D341Med (cell line): ENCODE measurements at places on chromosomes 11 and 22.
A peak's percentile ranks its signal among the peaks of the same experiment; 100 is the strongest.

- no peak for DNase-seq
Measured at GRCh38 chr11:10301656-10302358, 3.1 kb upstream of the ADM start.

DNA sequence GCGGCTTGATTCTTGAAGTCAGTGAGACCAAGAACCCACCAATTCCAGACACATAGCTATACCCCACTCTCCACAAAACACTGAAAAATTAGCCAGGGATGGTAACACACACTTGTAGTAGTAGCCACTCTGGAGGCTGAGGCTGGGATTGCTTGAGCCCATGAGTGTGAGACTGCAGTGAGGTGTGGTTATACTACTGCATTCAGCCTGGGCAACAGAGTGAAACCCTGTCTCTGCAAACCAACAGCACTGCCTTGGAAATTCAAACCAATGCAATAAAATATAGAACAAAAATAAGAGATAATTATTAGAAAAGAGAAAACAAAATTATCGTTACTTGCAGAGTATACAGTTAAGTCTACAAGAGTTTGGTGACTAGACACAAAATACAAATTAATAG is 20.2 kb upstream of the PRDM10 start:
- no peak for DNase-seq

DNA sequence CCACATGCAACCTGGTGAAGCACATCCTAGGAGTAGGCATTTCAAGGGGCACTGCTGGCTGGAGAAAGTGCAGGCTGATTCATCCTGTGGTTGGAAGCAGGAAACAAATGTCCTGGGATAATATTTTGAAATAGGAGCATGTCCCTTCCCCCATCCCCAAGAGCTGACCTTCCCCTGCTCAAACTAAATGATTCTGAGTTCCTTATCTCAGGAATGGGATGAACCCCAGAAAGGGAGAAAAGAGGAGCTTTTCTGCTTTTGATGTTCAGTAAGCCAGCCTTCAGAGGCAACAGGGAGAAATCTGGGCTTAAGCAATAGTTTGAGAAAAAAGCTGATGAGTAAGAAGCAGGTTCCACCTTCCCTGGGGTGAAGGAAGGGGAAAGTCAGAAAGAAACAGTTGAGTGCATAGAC is 19.5 kb upstream of the SPON1 start:
- no peak for DNase-seq

DNA sequence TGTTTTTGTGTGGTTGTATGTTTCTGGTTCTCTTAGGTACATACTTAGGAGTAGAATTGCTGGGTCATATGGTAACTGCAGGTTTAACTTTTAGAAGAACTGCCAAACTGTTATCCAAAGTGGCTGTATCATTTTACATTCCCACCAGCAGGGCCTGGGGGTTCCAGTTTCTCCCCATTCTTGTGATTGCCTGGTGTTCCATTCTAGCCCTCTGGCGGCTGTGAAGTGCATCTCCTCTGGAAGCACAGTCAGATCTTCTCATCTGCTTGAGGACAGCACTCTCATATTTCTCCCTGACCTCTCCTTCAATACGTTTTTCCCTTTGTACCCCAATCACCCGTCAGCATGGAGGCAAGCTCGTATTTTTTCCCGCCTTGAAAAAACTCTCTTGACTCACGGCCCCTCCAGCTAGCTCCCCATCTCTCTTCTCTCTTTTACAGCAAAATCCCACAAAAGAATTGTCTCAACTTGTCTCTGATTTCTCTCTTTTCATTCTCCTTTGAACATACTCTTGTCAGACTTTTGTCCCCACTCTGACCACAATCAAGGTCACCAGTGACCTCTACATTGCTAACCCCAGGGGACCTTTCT is 56.8 kb upstream of the THY1 start:
- no peak for DNase-seq

- DNase-seq = no peak
Measured at GRCh38 chr11:126111458-126112116, 48.9 kb upstream of the CDON start.

DNA sequence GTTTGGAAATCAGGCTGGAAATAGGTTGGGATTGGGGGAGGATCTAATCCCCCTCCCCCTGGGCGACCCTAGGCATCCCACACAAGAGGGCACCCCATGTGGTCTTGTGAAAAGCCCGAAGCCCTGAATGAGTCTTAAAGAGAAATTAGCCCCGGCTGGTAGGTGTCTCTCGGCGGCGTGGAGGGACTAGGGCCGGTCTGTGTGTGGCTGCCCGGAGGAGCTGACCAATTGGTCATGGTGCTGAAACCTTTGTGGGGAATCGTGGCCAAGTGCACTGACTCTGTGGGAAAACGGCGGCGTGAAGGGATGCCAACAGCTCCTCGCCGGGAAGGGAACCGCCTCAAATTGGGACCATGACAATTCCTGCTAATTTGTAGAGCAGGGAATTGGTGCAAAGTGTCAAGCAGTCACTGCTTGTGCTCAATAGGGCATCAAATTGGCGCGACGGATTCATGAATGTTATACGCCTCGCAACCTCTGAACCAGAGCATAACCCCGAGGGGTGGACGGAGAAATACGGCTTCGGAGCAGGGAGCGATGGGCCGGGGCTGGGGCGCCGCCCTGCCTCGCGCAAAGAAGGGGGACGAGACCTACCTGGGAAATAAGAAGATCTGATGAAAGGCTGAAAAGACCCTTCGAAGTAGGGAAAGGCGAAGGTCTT is 1.5 kb downstream of the DBX1 start:
- no peak for DNase-seq

GRCh38 chr11:44607319-44607962 is 42.0 kb downstream of the CD82 start:
- no peak for DNase-seq

DNA sequence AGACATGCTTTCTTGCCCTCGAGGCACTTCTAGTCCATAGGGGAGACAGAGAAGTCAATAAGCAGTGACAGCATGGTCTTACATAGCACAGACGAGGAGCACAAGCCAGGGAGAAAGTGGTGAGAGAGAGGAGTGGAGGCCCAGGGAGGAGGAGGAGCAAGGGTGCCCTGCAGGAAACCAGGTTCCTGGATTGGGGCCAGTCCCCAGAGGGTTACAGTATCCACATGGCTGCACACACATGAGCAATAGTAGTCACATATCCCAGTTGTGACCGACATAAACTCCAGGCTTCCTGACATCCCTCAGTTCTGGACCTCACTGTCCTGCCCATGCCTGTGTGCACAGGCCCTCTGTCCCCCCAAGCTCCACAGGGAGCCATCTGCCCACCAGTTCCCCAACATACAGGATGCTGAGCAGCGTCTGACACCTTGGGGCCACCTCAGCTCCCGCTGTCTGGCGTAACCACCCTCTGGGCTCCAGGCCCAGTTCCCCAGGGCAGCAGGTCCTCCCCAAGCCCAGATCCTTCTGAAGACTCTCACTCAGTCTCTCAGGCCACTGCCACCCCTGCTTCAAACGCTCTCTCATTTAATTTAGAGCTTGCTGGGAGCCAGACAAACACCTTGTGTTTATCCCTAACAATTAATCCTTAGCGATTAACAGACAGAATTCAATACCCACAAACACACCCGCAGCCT is 53.7 kb downstream of the DSCAML1 start:
- DNase-seq = peak; percentile 88

DNA sequence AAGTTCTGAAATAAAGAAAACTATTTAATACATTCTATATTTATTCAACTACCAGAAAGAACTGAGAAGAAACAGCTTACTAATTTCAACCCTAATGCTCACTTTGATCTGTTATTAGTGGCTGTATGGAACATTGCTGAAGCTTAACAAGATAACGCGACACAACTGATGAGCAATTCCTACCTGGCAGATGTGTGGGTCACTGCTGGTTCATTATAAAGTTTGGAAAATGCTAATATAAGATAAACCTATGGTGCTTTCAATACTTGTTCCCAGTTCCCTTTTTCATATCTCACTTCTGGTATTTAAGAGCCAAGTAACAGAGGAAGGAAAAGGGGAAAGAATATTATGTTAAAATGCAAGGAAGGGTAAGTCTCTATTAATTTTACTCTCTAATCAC is 10.5 kb downstream of the CTSC start:
- no peak for DNase-seq

DNA sequence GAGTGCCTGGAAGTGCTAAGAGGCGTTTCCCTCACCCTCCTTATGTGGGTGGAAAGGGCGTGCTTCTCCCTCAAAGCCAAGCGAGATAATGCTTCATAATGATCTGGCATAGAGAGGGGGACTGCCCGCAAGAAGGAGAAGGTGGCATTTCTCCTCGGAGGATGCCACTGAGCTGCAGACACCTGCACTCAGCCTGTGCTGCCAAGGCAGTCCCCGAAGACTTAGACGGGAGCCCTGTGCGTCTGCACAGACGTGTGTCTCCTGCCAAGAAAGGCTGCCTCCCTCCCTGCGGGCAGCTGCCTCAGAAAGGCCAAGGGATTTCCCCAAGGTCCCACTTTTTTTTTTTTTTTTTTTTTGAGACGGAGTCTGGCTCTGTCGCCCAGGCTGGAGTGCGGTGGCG is 48.1 kb upstream of the SPATA19 start:
- no peak for DNase-seq

- DNase-seq = no peak
Measured at GRCh38 chr11:26828288-26828687, 106.4 kb upstream of the SLC5A12 start.

- no peak for DNase-seq
Measured at GRCh38 chr11:119989159-119989821, 148.6 kb downstream of the TRIM29 start.

- DNase-seq = peak; percentile 84
Measured at GRCh38 chr22:50576070-50576469, 2.2 kb downstream of the CPT1B start.

GRCh38 chr11:71102251-71102995 is 150.0 kb downstream of the SHANK2 start:
- DNase-seq = no peak

DNA sequence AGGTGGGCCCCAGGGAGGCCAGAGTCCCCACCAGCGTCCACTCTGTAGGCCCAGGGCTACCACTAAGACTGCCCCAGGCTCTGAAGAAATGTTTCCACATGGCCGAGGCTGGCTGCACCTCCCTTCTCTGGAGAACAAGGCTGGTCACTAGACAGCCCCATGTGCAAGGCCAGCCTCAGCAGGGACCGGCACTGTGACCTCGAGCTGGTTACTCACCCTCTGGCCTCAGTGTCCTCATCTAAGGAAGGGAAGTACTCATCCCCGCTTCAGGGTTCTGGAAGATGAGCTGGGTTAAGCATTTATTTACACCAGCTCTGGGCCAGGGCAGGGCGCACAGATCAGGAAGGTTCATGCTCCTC is 9.7 kb downstream of the PMM1 start:
- no peak for DNase-seq

DNA sequence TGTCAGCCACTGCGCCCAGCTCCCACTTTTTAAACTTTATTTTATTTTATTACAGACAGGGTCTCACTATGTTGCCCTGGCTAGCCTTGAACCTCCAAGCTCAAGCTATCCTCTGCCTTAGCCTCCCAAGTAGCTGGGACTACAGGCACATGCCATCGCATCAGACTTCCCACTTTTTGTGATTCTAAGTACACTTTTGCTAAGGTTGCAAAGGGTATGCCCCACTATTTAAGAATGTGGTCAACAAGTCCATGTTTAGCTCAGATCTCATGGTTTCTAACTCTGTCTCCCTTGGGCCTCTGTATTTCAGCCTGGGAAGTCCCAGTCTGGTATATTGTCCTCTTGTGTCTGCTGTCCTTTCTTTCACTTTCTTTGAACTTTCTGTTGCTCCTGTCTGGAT is 35.3 kb downstream of the EXPH5 start:
- DNase-seq = no peak

DNA sequence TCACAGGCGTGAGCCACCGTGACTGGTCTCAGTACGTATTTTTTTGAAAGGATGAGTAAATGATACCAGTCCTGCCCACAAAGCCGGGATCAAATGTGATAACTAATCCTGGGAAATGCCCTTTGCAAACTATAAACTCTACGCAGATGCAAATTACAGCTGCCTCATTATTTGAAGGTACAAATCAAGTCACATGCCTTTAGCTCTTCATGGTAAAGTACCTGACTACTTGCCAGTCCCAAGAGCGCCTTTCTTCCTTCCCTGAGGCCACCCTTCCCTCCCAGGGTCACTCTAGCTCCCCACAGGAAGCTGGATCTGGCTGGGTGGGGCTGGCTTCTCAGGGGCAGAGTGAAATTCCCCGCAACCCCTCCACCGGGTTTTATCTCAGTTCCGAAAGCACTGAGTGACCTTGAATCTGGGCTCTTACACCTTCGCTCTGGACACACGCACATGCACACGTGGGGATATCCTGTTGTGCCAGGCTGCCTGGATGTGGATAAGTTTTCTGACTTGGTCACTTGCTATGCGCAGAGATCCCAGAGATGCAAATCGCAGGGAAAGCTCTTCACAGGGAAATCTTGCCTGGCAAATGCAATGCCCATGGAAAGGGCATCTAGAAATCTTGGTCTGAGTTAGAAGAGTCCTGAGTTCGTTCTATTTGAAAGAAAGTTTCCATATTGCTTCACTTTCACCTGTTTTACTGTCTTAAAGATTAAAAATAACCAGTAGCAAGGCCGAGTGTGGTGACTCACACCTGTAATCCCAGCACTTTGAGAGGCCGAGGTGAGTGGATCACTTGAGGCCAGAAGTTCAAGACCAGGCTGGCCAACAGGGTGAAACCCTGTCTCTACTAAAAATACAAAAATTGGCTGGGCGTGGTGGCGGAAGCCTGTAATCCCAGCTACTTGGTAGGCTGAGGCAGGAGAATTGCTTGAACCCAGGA is 8.5 kb downstream of the A4GALT start:
- no peak for DNase-seq

- no peak for DNase-seq
Measured at GRCh38 chr11:6630632-6631291, 11.5 kb upstream of the TPP1 start.

DNA sequence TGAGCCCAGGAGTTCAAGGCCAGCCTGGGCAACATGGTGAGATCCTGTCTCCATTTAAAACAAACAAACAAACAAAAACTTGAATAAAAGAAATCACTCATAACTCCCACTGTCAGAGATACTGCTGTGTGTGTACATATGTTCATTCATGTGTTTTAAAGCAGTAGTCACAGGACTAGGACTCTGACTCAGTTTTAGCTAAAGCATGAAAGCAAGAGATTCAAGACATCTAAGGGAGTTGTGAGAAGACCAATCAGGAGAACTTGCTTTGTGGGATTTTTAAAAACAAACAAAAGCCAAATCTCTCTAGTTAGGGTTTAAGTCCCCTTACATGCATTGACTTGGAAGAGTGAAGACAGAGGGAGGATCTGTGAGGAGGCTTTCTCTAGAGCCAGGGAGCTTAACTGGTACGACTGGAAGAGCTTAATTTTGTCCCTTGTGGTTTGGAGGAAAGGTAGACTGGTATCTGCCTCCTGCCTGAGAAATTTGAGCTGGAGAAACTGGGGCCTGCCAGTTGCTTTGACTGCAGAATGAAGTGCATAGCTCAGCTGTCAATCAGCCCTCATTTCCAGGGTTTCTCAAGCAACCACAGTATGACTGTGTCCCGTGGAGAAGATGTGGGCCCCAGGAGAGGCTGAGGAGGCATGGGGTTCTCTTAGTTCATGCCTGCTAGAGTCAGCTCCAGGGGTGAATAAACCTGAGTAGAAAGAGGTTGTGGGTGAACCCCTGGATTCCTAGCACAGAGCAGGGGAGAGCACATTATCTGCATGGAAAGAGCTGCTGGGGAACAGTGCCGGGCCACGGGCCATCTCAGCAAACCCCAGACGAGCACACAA is 30.6 kb downstream of the EXPH5 start:
- DNase-seq = peak; percentile 50
